Stimulated activated CD8-positive, alpha-beta memory T cell treated with anti-CD3 and anti-CD28 coated beads, Interleukin-7, amount 100 ng/mL, for 1 hour (primary cell): ENCODE measurements at places on chromosomes 16 and 17.

- no peak for DNase-seq
These were observed 198.5 kb upstream of the WSCD1 start for GRCh38 chr17:5871666-5872065.

DNA sequence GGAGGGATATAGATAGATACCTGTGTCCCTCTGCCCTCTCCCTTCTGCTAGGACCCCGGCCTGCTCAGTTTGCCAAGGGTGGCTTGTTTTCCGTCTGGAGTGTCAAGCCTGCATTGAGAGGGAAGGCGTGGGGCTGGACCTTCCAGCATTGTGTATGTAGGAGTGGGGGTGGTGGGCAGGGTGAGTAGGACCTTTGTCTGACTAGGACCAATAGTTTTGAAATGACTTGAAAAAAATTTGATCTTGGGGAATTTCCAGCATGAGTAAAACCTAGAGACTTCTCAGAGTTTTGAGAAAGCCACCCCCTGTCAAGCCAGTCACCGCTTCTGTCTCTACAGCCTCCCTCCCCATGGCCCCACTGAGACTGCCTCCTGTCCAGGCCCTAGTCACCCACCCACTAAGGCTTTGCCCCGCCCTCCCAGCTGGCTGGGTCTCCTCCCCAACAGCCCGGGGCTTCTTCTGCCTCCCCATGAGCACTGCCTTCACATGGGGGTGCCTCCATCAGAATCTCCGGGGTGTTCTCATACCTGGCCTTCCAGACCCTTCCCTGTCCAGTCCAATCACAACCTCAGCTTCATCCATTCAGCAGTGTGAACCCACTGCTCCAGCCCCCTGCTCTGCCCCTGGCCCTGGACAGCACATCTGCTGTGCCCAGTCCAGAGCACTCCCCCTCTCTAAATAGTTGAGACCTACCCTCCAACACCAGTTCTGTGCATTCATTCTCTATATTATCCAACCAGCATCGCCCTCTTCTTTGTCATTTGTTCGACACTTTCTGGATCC, 207.0 kb downstream of the MSI2 start:
- DNase-seq = no peak

- no peak for DNase-seq
These were observed 21.5 kb downstream of the GFOD2 start for GRCh38 chr16:67697422-67698185.

DNA sequence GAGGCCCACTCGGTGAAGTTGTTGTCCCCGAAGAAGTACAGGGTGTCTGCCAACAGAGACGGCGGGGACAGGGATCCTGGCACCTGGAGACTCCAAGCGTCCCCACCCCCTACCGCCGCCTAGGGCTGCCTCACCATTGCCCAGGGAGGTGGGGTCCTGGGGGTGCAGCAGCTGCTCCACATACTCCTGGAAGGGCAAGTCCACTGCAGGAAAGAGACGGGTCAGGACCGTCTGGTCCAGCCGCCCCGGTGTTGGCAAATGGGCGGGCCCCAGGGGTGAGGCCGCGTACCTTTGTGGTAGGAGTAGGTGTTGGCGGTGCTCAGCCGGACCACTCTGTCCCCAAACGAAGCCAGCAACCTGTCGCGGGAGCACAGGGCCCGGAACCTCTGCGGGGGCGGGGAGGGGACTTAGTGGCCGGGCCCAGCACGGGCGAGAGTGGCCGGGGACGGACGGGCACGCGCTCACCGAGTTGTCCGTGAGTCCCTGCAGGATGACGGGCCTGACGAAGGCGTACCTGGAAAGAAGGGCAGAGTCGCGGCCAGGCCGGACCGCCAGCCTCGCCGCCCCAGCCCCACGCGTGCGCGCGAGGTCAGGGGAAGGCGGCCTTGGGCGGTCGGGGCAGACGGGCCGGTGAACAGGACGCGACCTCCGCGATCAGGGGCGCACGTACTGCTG, 601 bp downstream of the JMJD8 start:
- DNase-seq = no peak

DNA sequence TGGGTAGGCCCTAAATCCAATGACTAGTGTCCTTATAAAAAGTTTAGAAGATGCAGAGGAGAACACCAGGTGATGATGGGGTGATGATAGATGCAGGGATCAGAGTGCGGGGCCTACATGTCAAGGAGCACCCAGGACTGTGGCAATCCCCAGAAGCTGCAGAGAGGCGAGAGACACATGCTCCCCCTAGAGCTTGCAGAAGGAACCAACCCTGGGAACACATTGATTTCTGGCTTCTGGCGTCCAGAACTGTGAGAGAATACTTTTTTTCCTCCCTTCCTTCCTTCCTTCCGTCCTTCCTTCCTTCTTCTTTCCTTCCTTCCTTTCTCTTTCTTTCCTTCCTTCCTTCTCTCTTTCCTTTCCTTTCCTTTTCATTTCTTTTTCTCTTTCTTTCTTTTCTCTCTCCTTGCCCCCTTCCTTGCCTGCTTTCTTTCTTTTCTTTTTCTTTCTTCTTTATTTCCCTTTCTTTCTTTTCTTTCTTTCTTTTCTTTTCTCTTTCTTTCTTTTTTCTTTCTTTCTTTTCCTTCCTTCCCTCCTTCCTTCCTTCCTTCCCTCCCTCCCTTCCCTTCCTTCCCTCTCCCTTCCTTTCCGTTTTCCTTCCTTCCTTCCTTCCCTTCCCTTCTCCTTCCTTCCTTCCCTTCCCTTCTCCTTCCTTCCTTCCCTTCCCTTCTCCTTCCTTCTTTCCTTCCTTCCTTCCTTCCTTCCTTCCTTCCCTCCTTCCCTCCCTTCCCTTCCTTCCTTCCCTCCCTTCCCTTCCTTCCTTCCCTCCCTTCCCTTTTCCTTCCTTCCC, 134.3 kb downstream of the HAPSTR1 start:
- DNase-seq = no peak

- DNase-seq = no peak
These were observed 310.6 kb upstream of the IRX3 start for GRCh38 chr16:54597222-54597621.

DNA sequence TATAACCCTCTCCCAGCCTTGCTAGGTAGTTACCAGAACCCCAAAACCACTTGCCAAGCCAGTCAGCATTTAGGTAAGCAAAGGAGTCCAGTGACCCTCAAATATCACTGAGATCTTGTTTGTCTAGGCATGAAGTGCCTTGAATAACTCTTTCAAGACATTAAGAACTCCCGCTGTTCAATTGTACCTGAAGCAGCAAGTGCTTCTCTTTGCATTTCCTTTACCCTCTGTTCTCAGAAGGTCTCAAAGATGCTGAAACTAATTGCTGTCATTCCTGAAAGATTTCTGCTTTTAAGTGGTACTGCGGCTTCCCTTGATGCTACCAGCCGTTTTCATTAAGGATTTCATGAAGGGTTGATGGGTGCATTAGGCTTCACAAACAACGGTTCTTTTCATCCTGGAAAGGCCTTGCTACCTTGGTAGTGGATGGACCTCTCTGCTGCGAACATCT, 142.7 kb downstream of the PITPNC1 start:
- DNase-seq = no peak

- no peak for DNase-seq
These were observed 3.4 kb upstream of the MTSS2 start for GRCh38 chr16:70689035-70689969.

DNA sequence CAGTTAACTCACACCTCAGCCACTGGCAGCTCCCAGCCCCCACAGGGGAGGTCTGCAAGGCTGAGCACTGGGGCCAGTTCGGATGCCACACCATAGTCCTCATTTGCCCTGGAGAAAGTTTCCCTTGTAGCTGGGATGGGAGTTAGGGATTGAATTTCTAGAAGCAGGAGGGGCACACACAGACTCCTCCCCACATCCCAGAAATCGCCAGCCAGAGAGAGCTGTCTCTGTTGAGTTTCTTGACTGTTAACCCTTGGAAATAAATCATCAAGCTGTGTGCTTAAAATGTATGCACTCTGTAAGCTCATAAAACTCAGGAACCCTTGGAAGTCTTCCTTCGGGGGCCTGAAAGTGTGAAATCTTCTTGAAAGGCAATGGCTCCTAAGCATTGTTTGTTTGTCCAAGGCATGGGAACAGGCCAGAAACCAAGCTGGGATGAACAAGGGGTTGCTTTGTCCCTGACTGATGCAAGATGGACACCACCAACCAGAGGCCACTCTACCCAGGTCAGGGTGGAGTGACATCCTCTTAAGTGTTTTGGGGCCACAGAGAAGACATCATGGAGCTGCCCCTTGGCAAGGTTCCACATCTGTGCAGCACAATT, 394 bp upstream of the PRM3 start:
- no peak for DNase-seq

GRCh38 chr16:54655121-54655590, 275.5 kb upstream of the IRX5 start:
- no peak for DNase-seq

- DNase-seq = no peak
These were observed 4.3 kb downstream of the SPDYE4 start for GRCh38 chr17:8753976-8754440.

DNA sequence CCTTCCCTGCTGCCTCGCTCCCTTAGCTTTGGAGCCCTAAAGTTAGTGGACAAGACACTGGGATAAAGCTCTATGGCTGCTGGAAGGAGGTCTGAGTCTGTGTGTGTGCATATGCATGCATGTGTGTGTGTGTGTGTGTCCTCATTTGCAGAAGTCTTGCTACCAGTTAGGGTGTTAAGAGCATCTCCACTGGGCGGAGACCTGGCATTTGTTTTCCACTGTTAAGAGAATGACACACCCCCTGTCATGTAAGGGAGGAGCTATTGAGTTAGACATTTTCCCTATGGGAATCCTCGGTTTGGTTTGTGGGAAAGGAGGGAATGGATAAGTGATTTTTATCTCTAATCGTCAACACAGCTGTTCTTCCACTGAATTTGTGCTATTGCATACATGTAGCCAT, 24.8 kb upstream of the ARHGAP23 start:
- DNase-seq = no peak

DNA sequence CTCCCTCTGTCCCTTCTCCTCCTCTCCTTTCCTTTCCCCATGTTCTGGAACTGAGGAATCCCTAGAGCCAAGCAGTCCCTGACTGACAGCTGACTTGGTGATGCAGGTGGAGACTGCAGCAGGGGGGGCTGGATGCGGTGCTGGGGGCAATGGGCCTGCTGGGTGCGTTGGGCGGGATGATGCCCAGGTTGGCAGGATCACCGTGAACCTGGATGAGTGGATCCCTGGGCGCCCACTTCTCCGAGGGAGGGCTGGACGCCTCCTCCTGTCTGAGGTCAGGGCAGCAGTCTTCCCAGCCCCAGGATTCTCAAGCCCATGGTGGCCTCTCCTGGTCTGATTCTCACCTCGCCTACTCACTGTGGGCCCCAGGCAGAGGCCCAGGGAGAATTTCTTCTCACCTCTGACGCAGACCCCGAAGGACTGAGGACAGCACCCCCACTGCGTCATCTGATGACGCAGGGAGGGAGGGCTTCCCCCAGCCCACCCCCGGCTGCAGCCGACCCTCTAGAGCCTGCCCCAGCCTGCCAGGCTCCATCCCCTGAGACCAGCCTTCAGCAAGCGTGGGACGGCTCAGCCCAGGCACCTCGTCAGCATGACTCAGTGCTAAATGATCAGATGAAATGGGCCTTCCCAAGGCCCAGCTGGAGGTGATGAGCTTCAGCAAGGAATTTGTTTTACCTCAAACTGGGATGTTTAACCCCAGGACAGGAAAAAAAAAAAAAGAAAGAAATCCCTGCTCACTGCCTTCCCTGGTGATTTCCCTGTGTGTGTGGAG, 188.0 kb upstream of the TNRC6C start:
- no peak for DNase-seq

- no peak for DNase-seq
These were observed 1.9 kb downstream of the SLC16A3 start for GRCh38 chr17:82230609-82231311.

GRCh38 chr17:82978765-82979349, 100.6 kb upstream of the METRNL start:
- DNase-seq = no peak

GRCh38 chr17:75514919-75515495, 330 bp downstream of the CASKIN2 start:
- DNase-seq = no peak

- no peak for DNase-seq
These were observed 2.6 kb downstream of the ATP2C2 start for GRCh38 chr16:84370723-84371552.

DNA sequence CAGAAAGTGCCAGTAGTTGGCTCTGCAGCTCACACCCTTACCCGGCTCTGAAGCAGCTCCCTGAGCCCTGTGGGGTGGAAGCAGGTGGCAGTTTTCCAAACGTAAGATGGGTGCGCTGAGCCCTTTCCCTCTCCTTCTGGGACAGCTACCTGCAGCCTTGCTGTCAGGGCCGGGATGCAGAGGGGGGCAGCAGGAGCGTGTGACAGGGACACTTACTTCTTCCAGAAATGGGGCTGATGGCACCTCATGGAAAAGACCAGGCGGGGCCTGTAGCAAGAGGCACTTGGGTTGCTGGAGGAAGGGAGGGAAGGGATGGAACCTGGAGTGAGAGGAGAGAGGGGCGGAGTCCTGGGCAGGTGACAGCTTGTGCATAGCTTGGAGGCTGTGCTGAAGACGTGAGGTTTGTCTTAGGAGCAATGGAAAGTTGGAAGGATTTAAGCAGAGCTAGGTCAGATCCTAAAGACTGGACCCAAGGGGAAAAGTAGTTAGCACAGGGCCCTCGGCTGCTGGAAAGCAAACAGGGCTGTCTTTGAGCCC, 216.8 kb upstream of the RPL38 start:
- no peak for DNase-seq

- DNase-seq = no peak
These were observed 55.9 kb downstream of the C17orf67 start for GRCh38 chr17:56777859-56778258.

GRCh38 chr17:1473170-1473569, 17.1 kb upstream of the CRK start:
- no peak for DNase-seq

GRCh38 chr16:886084-886543, 84.7 kb downstream of the LMF1 start:
- no peak for DNase-seq
